Stimulated activated CD8-positive, alpha-beta memory T cell treated with anti-CD3 and anti-CD28 coated beads, Interleukin-12 subunit alpha, Interleukin-12 subunit beta, amount 100 ng/mL, for 4 hours (primary cell): ENCODE measurements at places on chromosomes 4 and X.

GRCh38 chr4:55458164-55458563, 62.4 kb downstream of the TMEM165 start:
- DNase-seq = no peak

DNA sequence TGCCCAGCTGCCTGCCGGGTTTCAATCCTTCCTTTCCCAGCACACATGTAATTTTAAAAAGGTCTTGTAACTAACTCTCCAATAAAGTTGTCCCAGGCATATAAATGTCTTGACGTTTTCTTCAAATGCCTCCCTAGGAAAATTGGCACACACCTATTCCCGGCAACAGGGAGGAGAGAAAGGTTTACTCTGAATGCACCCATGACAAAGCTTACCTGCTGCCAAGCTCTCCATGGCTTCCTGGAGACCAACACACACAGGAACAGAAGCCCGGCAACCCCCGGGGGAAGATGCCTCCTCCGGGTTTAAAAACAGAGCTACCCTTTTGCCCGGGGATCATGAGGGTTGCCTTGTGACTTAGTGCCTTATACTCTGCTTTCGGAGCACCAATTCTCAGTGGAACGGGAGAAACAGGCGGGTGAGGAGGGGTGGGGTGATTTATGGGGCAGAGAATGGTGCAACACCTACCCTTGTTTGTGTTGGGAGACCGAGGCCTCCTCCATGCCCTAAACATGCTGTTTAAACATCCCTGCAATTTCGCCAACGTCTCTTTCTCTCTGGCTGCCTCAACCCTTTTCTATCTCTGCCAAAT, 4.8 kb upstream of the GYG2 start:
- no peak for DNase-seq

DNA sequence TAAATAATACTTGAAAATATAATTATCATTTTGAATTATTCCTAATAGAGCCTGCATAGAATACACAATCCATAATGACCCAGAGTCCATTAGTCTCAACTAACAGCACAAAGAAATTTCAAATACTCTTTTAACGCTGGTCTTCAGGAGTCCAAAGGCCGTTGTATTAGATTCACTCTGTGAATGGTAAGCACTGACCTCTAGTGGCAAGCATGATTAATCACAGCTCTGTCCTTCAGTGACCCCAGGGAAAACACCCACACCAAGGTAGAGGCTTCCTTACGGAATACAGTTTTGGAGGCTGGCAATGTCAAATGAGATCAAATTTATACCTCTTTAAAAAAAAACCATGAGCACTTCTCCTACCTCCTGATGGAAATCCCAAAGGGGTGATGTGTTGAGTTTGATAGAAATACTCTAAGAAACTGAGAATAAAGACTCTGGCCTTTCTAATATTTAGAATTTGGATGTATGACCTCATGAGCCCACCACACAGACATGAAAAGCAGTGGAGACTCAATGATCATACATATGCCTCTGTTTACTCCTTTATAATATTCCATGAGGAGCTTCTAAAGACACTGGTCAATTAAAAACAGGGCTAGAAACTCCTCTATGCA, 147.2 kb upstream of the DKK2 start:
- no peak for DNase-seq

DNA sequence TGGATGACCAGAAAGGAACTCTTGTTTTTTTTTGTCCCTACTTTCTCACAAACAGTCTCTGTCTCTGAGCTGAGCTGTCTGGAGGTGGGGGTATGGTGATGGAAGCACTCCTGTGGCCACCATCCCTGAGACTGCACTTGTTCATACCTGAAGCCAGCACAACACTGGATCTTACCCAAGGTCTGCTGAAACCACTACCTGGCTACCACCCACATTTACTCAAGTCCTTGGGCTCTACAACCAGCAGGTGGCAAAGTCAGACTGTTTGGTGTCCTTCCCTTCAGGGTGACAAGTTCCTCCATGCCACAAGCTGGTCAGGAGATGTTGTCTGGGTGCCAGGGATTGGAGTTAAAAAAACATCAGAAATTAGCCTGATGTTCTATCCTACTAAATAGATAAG, 89.7 kb downstream of the NEXMIF start:
- DNase-seq = no peak

DNA sequence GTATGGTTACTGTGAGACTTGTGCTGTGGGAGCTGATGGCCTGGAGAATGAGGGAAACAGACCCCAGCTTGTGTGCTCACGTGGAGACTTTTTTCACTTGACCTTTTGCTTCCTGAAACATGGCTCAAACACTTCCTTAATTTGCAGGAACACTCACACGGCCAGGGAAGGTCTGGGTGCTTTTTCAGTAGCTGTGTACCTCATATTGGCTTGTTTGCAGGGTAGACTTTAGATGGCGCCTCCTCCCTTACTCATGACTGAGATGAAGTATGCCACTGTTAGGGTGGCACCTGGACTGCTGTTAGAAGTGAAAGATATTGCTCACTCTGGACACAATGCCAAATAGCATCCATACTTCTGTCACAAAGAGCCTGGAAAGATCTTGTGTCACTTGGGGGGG, 75.7 kb upstream of the WDR1 start:
- DNase-seq = no peak

- DNase-seq = no peak
These were observed 217.5 kb downstream of the BANK1 start for GRCh38 chr4:102007959-102008425.

DNA sequence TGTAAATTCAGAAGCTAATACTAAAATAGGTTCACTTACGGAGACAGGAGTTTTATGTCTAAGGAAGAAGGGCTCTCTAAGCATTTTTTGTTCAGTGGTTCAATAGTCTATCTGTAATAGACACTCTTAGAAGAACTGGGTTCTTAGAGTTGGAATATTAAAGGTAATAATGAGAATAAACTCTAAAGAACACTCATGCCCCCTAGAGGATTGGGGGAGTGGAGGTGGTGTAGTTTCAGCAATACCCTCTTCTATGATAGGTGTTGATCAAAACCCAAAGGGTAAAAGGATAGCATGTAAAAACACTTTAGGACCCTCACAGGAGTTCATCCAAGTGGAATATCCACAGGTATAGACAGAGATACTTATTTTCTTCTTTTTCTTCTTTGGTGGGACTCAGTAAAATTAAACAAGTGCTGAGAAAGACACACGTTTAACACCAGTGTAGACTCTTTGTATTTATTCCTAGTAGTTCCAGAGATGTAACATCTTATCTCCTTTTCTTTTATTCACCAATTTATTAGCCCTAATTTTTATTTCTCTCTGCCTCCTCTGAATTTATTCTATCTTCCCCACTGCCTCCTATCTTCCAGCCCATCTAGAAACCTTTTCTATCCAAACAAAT, 25.7 kb upstream of the MND1 start:
- DNase-seq = no peak

- DNase-seq = no peak
These were observed 66.8 kb upstream of the ANK2 start for GRCh38 chr4:112982680-112983079.

DNA sequence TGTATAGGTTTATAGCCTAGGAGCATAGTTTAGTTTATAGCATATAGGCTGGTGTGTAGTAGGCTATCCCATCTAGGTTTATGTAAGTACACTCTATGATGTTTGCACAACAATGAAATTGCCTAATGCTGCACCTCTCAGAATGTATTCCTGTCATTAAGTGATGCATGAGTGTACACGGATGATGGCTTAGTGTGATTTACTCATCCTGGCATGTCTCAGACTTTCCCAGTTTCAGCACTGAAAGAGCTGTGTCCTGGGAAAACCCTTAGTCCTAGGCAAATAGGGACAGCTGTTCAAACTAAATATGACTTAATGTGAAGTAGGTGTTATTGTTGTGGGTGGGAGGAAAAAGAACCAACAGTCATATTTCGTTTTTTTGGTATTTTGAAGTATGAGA, 264.9 kb upstream of the MAGEB18 start:
- DNase-seq = no peak

DNA sequence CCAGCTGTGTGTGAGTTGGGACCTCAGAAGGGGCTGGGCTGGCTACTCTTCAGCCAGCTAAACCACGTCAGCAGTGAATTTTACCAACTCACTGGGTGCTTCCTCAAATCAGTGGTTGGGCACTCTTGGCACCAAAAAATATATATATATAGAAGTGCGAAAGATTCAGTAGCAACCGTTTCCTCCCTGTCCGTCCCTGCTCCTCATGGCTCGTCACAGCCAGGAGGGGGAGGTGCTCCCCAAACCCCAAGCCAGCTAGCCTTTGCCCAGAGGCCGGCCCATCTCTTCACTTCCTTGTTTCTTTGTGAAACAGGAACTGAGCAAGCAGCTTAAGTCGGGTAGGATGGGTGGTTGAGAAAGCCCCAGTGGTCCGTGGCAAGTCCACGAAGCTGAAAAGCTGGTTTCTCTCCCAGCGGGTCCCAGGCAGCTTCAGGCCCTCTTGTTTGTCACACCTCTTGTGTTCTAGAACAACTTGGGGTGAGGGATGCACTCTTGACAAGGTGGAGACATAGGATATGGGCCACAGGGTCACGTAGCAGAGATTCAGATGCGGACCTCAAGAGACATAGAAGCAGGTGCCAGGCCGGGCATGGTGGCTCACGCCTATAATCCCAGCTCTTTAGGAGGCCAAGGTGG, 6.8 kb upstream of the SASH3 start:
- DNase-seq = no peak

- DNase-seq = no peak
These were observed 19.7 kb downstream of the KIT start for GRCh38 chr4:54677416-54677815.

- no peak for DNase-seq
These were observed 29.7 kb upstream of the HELT start for GRCh38 chr4:184988611-184989010.

DNA sequence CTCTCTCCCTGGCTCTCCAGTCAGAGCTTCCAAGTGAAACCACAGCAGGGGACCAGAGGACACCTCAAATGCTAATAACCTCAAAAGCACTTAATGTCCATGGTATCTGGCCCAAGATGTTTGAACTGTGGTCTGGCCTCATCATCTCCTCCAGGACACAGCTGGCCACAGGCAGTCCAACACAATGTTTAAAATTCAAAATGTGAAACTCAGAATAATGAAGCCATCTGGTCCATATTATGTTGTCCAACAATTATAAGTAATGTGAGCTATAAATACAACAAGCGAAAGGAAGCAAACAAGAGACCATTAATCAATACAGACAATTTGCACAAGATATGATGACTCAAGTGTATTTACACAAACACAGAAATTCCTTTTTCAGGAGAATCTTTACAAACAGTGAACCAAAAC, 90.7 kb upstream of the S100G start:
- DNase-seq = no peak

GRCh38 chr4:581753-582361, 5.8 kb upstream of the TMEM271 start:
- no peak for DNase-seq

DNA sequence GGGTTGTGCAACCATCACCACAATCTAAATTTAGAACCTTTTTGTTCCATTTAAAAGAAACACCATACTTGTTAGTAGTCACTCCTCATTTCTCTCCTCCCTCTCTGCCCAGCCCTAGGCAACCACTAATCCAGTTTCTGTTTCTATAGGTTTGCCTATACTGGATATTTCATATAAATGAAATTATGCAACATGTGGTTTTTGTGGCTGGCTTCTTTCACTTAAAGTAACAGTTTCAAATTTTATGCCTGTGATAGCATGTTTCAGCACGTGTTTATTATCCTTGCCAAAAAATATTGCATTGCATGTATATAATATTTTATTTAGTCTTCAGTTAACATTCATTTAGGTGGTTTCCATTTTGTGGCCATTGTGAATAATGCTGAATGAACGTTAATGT, 437.6 kb downstream of the IL1RAPL1 start:
- no peak for DNase-seq

DNA sequence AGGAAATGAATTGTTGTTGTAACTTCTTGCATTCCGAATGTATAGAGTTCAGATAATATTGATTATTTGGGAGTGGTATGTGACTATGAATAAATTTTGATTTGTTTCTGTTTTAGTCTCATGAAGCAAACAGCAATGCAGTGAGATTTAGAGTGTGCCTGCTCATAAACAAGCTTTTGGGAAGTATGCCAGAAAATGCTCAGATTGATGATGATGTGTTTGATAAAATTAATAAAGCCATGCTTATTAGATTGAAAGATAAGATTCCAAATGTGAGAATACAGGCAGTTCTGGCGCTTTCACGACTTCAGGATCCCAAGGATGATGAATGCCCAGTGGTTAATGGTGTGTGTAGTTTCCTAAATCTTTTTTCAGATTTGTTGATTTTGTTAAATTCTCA, 2.0 kb downstream of the NCAPG start:
- no peak for DNase-seq

- no peak for DNase-seq
These were observed 53.6 kb downstream of the APOO start for GRCh38 chrX:23854122-23854521.

- DNase-seq = no peak
These were observed 16.7 kb upstream of the ANKRD17 start for GRCh38 chr4:73275318-73275654.

DNA sequence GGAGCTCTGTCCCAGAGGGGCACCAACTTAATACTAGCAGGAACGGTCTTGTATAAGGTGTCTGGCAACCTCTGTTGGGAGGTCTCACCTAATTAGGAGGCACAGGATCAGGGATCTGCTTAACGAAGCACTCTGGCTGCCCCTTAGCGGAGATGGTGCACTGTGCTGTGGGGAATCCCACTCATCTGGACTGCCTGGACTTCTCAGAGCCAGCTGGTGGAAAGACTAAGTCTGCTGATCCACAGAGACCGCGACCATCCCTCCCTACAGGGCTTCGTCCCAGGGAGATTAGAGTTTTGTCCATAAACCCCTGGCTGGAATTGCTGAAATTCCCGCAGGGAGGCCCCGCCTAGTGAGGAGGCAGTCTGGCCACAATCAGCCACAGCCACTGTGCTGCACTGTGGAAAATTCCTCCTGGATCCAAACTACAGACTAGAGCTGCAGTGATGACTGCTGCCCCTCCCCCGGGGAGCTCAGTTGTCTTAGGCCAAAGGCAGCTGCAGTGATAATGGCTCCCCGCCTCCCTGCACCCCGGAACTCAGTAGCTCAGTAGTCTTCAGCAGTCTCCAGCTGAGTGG, 22.0 kb upstream of the ZCCHC4 start:
- DNase-seq = no peak

GRCh38 chr4:41146716-41147506, 67.4 kb downstream of the APBB2 start:
- DNase-seq = no peak
